SK-N-SH (cell line): ENCODE measurements at places on chromosomes 6 and 20. TPM values are rescaled to one million over a fixed set of nuclear protein-coding genes. Genes with fewer than 3 reads are reported as not detected.
A peak's percentile ranks its signal among the peaks of the same experiment; 100 is the strongest.

DNA sequence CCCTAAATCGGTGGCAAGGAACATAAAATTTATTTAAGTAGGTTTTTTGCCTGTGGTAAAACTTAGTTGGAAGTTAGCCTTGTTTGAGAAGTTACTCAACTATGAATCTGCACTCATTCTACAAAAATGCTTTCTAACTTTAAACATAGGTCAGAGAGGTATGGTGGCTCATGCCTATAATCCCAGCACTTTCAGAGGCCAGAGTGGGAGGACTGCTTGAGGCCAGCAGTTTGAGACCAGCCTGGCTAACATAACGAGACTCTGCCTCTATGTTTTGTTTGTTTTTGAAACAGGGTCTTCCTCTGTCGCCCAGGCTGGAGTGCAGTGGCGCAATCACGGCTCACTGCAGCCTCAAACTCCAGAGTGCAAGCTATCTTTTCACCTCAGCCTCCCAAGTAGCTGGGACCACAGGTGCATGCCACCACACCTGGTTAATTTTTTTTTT, 16.2 kb downstream of the USP49 start:
- DNase-seq = no peak

DNA sequence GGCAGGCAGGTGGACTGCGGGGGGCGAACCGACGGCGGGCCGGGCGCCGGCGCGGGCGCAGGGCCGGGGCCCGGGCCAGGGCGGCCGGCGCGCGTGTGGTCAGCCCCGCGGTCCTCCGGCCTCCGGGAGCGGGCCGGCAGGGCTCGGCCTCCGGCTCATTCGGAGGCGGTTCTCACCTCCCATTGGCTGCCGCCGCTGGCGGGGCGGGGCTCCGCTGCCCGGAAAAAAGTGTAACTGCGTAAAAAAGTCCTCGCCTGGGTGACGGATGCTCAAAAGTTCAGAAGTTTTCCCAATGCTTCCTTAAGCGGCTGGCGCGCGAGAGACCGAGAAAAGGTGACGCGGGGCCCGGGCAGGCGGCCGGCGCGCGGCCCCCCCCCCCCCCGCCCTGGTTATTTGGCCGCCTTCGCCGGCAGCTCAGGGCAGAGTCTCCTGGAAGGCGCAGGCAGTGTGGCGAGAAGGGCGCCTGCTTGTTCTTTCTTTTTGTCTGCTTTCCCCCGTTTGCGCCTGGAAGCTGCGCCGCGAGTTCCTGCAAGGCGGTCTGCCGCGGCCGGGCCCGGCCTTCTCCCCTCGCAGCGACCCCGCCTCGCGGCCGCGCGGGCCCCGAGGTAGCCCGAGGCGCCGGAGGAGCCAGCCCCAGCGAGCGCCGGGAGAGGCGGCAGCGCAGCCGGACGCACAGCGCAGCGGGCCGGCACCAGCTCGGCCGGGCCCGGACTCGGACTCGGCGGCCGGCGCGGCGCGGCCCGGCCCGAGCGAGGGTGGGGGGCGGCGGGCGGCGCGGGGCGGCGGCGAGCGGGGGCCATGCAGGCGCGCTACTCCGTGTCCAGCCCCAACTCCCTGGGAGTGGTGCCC, at the start of gene FOXC1:
FOXC1 (plus strand) TSS at position 268 of the 849 bp plus-strand sequence; CDS start at position 799, 531 bp downstream.
- DNase-seq = peak; percentile 97

EYA4 gene
- 0.08 and 0.18 TPM in 2 replicates for polyA plus RNA-seq

ZNF334 gene
- 4.5 and 5.5 TPM in 2 replicates for polyA plus RNA-seq

DNA sequence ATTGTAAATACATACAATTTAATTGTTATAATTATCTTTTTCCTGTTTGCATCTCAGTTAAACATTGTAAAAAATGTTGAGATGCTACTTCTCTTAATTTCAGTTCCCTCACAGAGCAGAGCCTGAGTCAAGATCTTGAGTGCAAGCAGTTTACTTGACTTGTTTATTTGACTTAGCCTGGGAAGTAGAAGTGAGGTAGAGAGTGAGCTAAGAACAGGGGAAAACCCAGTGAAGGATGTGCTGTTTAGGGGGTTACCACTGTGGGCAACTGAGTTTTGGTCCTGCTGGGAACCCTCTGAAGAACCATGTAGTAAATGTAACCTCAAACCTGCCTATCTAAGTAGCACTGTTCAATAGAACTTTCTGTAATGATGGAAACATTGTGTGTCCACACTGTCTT, 495.2 kb upstream of the FLRT3 start:
- no peak for DNase-seq

DNA sequence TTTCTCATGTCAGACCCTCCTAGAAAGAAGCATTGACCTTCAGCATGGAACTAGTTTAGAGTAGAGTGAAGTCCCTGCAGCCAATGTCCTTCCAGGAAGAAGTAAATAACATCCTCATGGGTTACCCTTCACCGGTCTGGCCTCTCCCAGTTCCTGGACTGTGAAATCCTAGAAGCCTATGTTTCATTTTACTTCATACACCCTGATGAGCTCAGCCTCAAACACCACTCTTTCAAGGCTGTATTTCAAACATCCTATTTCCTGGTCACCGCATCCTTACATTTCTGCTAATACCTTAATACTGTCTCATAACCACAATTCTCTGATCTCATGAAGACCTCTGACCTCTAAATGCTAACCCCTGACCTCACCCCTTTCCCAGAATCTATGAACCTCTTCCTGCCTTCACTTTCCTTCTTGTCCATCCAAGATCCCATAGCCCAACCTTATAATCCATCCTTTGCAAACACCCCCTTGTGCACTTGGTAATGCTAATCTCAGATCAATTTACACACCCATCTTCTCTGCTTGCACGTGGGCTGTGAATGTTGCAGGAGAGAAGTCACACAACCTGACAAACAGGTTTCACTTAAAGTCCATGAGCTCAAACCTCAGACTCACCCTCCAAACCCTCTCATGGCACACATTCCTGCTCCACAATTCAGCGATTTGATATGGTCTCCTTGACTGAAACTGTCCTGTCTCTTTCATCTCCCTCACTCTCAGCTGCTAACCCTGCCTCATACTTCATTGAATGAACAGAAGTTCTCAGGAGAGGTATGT, 30.2 kb downstream of the SLC2A10 start:
- no peak for DNase-seq

NRN1 gene
- 8.5 and 8.9 TPM in 2 replicates for polyA plus RNA-seq

- no peak for DNase-seq
These were observed 73.4 kb downstream of the GMPR start for GRCh38 chr6:16311763-16312162.

DNA sequence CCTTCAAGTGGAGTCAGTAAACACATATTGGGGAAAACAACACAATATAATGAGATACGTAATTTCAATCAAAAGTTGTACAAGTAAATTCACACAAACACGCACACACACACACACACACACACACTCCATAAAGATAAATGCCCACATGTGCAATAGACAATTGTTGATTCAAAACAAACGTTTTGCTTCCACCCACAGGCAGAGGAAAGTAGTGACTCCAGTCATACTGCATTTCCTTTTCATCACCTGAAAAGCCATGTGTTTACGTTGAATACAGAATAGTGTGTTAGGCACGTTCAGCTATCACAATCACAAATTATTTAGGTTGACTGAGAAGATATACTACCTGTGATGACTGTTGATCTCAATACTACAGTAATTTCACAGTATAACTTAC, 443.8 kb upstream of the MANEA start:
- no peak for DNase-seq

DNA sequence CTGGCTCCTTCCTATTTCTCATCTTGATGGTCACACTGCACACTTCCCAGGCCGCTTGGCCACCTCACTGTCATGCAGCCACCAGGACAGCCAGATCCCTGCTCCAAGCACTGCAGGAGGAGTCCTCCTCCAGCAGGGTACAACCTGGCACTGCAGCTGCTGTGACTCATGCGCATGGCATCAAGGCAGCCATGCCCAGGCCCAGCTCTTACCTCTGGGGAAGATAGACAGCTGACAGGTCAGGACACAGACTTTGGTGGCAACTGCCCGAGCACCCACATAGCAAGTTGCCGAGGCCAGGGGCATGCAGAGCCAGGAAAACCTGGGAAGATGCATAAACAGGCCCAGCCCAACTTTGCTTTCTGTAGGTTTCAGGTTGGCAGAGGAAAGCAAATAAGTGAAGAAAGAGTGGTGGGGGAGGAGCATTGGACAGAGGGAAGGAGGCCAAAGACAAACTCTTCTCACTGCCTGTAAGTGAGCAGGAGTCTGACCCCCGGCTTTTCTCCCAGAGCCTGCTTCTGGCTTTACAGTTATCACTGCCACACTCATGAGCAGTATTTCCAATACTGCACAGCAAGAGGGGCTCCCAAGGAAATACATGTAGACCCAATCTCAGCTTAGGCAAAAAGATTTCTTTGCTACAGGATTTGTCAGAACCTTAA, 38.8 kb downstream of the SLC22A3 start:
- DNase-seq = no peak

- no peak for DNase-seq
These were observed 98.8 kb downstream of the MANEA start for GRCh38 chr6:95676011-95676628.

- DNase-seq = no peak
These were observed 177.6 kb downstream of the RNF144B start for GRCh38 chr6:18564775-18565174.

GRCh38 chr20:59580146-59580946, 24.0 kb upstream of the PHACTR3 start:
- DNase-seq = peak; percentile 74

DNA sequence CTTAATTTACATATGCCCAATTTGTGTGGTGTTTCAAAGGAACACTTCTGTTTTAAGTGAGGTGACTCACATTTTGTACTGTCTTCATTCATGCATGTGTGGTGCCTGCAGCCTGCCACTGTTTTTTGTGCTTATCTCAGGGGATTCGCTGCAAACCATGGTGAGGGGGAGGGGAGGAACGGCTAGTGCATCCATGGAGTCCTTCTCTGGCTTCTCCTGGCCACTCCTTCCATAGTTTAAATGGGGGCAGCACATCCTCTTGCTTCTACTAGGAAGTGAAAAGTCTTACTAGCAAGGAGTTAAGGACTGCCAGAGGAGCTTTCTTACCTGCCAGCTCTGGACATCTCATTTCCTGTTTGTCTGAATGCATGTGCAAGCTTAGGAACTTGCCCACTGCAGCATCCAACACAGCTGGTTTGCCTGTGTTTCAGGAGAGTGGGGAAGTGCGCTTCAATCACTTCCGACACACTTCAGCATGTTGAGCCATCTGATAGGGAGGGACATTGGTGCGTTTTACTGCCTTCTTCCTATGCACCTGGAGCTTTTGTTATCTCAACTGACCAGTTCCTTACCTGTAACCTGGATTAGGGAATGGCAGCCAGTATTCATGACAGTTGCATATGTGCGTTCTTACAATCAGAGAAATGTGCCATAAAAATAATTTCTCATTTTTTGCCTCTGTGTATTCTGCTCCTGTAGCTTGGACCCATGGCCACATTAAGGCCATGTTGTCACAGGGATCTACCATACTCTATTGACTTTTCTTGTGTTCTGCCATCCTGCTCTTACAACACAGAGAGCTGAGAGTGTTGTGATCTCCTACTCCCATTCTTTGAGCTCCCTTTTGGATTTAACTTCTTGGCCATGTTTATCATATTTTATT, 211.3 kb downstream of the ARID1B start:
- DNase-seq = peak; percentile 39

DNA sequence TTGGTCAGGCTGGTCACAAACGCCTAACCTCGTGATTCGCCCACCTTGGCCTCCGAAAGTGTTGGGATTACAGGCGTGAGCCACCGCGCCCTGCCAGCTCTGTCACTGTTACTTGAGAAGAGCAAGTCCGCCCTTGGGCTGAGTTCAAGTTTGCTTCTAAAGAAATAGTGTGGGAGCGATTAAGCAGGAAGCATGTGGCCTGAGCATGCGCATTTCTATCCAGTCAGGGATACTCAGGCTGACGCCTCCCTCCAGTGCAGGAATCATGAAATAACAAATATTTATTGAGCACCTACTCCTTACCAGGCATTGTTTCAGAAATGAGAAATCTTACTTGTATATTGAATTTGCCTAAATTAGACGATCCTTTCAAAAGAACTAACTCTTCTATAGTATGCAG, 166.2 kb downstream of the EDN1 start:
- no peak for DNase-seq

DNA sequence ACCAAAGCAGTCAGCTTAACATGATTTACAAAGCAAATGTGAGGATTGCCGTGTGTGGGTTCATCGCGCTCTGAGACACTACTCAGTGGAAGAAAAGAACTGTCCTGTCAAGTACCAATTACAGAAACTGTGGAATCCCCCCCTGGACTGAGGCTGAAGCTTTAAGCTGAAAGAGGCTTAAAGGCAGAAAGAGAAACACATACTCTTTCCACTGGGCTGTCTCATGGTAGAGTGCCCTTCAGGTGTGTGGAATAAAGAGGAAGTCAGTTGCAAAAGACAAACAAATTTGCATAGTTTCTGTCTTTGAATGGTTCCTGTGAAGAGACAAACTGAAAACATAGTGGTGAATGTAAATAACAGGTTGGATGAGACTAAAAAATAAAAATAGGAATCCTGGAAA, 560.4 kb upstream of the SYNCRIP start:
- DNase-seq = no peak

GRCh38 chr6:53624502-53624901, 41.1 kb downstream of the KLHL31 start:
- DNase-seq = no peak

DNA sequence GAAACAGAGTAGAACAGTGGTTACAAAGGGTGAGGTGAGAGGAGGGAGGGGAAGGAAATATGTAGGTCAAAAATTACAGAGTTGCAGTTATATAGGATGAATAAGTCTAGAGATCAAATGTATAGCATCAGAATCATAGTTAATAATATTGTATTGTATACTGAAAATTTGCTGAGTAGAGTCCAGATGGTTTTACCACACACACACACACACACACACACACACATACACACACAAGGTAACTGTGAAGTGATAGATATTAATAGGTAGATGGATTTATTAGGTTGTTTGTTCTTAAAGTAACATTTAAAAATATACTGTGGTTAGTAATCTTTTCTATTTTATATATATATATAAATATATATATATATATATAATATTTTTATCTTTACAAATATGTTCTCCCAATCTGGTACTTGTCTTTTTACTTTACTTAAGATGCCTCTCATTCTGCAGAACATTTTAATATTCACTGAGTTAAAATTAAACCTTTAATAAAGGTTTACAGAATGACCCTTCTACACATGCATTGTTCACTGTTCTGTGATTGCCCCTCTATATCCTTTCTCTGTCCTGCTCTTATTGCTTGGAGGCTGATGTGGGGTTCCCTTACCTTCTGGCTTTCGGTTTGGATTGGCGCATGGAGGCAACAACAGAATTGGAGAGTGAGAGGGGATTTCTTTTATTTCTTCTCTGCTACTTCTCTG, 408 bp downstream of the PTCHD4 start:
- no peak for DNase-seq

NCOA5 gene
- 18.6 and 20.4 TPM in 2 replicates for polyA plus RNA-seq

CHRNA4 gene
- polyA plus RNA-seq = not detected in 2 replicates

COL9A3 gene
- 1.3 and 2.5 TPM in 2 replicates for polyA plus RNA-seq
